Peyer's patch (tissue), 4 donors: ENCODE measurements at places on chromosomes 2 and 18. TPM values are rescaled to one million over a fixed set of nuclear protein-coding genes. Genes with fewer than 3 reads are reported as not detected.

- no peaks in the 10 kb centered on the region for H3K4me1 ChIP-seq
- H3K27ac ChIP-seq = no peak overlapping the region
- H3K36me3 ChIP-seq = no peaks in the 10 kb centered on the region
- no peaks in the 10 kb centered on the region for H3K27me3 ChIP-seq
- no peak overlapping the region for H3K4me3 ChIP-seq
Measured at GRCh38 chr2:172745636-172746035, 10.0 kb downstream of the RAPGEF4 start.

- no peak overlapping the region for H3K27ac ChIP-seq
- H3K4me1 ChIP-seq = no peaks in the 10 kb centered on the region
- no peaks in the 10 kb centered on the region for H3K27me3 ChIP-seq
- no peak overlapping the region for H3K4me3 ChIP-seq
- H3K36me3 ChIP-seq = no peaks in the 10 kb centered on the region
Measured at GRCh38 chr2:105294844-105295481, 34.6 kb downstream of the TGFBRAP1 start.

- H3K27me3 ChIP-seq = no peaks in the 10 kb centered on the region
- no peaks in the 10 kb centered on the region for H3K4me1 ChIP-seq
- H3K27ac ChIP-seq = no peak overlapping the region
Measured at GRCh38 chr18:75135158-75135725, 73.7 kb downstream of the PTGR3 start.

DNA sequence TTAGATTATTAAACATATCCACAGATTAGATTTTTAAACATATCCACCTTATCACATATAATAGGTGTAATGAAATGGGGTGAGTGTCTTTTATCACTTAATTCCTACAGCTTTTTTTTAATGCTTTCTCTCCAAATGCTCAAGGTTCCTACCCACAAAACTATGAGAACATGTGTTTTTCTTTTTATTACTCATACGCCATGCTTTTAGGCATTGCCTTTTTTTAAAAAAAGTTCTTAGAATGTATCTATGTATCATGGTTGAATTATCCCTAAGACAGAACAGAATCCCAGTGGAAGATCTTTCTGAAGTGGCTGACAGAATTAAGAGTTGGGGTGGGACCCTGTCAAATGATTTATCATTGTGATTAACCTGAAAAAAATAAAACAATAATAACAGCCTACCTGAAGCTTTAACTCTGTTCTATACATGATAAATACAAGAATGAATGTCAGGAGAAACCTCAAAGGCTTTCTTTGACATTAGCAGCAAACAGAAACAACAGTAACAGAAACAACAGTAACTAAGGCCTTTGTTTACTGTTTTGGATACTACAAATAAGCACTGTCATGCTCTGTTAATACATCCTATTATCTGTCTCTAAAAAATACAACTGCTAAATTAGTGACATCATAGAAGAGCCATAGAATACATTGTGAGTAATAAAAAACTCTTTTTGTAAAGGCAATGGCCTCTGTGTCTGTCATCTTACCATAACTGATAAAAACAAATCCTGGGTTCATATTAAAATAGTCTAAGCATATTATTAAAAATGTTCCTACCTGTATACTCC is 4.1 kb upstream of the ZNF397 start:
- H3K27me3 ChIP-seq = no peaks in the 10 kb centered on the region
- no peak for DNase-seq
- H3K4me1 ChIP-seq = peaks cover 4% of the 10 kb centered on the region

The SERPINB4 gene
- total RNA-seq = not detected

The ALK gene
- not detected for total RNA-seq

The RAB31 gene
- 66.8 TPM for total RNA-seq
